Body of pancreas (tissue), 4 donors: ENCODE measurements at places on chromosomes 1 and 21. TPM values are rescaled to one million over a fixed set of nuclear protein-coding genes. Genes with fewer than 3 reads are reported as not detected.
A peak's percentile ranks its signal among the peaks of the same experiment; 100 is the strongest.

Gene TDRD10
- total RNA-seq, result 0.52 TPM

Gene UBE2G2
- total RNA-seq, result 61.7 TPM

- H3K4me1 ChIP-seq, result no peaks in the 10 kb centered on the region
- DNase-seq, result peak; percentile 53
- H3K36me3 ChIP-seq, result no peaks in the 10 kb centered on the region
- H3K27me3 ChIP-seq, result no peaks in the 10 kb centered on the region
- H3K27ac ChIP-seq, result no peak overlapping the region
Measured at GRCh38 chr1:29703596-29704370, 467.5 kb downstream of the PTPRU start.

GRCh38 chr1:101175886-101176285 is 60.9 kb upstream of the S1PR1 start:
- no peak overlapping the region for H3K4me3 ChIP-seq
- H3K27ac ChIP-seq, result no peak overlapping the region
- H3K27me3 ChIP-seq, result no peaks in the 10 kb centered on the region

DNA sequence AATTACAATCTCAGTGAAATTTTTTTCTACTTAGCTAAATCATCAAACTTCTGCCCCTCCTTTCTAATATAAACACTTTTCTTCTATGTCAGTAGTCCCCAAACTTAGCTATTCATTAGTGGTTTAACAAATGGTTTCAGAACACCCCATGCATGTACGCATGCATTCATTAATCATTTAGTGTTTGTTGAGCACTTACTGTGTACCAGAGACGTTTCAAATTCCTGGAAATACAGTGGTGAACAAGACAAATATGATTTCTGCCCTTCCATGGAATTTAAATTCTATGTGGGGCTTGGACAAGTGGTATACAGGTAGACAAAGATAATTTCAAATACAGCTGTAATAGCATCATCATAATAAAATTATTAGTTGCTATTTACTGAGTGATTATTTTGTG is 1.5 kb downstream of the ZBTB40 start:
- DNase-seq, result no peak
- no peaks in the 10 kb centered on the region for H3K27me3 ChIP-seq
- peaks cover 80% of the 10 kb centered on the region for H3K4me1 ChIP-seq
- H3K36me3 ChIP-seq, result no peaks in the 10 kb centered on the region

GRCh38 chr1:202710070-202711045 is at the start of gene SYT2:
TSS of gene SYT2 (minus strand) at chr1:202710454. CDS start at chr1:202605772, 104,682 bp downstream.
- H3K27ac ChIP-seq, result no peak within 1 kb of the TSS
- peak; percentile 40 for DNase-seq
- no peaks in the 10 kb centered on the region for H3K36me3 ChIP-seq
- peaks cover 17% of the 10 kb centered on the region for H3K4me1 ChIP-seq
